ENCODE measurements at places on chromosomes 12 and 14.

DNA sequence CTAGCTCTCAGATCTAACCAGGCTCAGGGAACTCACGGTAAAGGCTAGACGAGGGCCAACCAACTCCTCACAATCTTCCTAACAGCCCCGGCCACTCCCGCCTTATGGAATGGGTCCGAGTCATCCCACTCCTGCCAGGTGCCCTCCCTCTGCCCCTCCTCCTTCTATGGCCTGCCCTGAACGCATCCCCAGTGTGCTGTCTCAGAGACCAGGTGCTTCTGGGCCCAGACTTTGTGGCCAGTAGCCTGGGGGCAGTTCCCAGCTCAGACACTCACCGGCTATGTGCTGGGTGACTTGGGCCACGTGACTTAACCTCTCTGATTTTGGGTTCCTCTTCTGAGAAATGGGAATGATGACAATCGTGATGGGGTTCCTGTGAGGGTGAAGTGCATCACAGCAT lies 22.5 kb downstream of the PAPLN start:
- no peak for DNase-seq

GRCh38 chr12:68798882-68799234 lies 9.1 kb upstream of the MDM2 start:
- no peak for DNase-seq

DNA sequence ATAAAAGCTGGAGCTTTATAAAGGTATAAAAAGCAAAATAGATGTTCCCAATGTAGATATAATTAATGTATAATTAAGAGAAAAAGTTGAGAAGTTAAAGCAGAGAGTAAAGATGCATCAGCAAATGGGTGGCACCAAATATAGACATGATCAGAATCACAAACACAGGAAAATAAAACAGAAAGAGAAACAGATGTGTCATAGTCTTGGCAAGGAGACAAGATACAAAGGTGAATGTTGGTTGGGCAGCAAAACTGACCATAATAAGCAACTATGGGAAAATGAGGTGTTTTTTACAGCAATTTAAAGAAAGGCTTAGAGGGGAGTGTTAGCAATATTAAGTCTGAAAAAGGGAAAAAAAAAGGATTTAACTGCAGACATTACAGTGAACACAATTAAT lies 135.4 kb upstream of the CLEC14A start:
- no peak for DNase-seq

- DNase-seq: no peak
Observed at GRCh38 chr14:30356438-30357202, 202.3 kb upstream of the G2E3 start.

- DNase-seq: peak; percentile 6
Observed at GRCh38 chr12:52137746-52138145, 54.1 kb downstream of the KRT80 start.

DNA sequence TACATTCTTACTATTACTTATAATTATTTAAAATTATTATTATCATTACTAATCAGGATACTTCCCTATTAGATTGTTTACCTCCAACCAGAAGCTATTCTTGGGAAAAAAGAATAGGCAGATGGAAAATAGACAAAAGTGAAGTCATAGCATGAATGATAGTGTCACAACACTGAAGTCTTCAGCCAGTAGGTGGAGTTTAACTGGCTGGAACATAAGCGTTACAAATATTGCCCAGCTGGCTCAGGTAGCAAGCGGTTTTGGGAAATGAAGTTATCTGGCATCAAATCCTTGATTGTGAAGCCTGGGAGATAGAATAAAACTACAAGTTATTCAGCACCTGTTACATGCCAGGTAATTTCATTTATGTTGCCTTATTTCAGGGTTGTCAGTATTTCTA lies 762.9 kb downstream of the C12orf50 start:
- no peak for DNase-seq

GRCh38 chr12:99920353-99920960 lies 64.3 kb downstream of the ANKS1B start:
- no peak for DNase-seq
